Stimulated activated CD4-positive, alpha-beta T cell treated with anti-CD3 and anti-CD28 coated beads, TNF-alpha, amount 100 ng/mL, for 4 hours (primary cell): ENCODE measurements at places on chromosomes 7 and 10.

DNA sequence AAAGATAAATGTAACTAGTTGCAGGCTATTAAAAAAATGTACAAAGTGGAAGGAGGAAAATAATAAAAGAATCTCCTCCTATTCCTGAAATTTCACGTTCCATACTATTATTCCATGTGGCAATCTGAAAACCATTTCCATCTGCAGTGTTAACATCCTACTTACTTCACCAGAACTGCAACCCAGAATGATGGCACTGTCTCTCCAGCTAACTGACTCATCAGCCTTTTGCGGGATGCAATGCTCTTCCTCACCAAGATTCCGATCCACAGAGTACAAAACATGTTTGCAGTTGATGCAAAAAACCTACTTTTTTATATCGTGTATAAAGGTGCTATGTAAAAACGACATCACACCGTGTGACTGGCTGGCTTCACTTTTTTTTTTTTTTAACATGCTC, 50.8 kb downstream of the ESYT2 start:
- no peak for DNase-seq

DNA sequence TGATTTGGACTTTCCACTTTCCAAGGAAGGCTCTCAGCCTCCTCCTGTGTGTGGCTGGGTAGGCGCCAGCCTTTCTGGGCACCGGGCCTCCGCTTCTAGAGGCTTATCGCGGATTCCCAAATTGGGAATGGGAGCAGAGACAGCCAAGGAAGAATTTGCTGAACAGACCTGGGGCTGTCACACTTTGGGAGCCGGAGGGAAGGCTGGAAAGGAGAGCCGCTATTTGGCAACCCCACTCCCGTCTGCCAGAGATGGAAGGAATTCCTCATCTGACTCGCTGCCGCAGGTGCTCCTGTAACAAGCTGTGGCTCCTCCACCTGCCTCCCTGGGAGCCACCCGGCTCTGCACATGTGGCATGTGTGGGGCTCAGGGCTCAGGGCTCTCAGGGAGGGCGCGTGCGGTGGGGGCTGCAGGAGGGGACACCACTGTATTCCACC, 50.8 kb upstream of the ECHDC3 start:
- no peak for DNase-seq

DNA sequence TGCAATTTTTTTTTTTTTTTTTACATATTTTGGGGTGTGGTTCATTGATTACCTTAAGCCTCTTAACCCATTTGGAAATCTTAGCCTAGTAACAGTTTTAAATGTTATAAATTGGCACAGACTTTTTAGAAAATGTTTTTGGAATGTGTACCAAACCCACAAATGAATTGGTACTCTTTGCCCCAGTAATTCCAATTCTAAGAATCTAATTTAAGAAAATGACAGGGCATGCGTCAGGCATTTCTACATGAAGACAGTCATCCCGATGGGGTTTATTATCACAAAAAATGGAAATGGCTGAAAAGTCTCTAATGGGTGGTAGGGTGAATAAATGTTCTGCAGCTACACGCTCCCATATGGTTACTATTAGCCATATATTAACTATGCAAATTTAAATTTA, 54.9 kb downstream of the ITIH5 start:
- no peak for DNase-seq

GRCh38 chr10:128443925-128444518, 317.8 kb upstream of the MKI67 start:
- no peak for DNase-seq
